RPMI8226 (cell line): ENCODE measurements at places on chromosomes 1 and 21.

DNA sequence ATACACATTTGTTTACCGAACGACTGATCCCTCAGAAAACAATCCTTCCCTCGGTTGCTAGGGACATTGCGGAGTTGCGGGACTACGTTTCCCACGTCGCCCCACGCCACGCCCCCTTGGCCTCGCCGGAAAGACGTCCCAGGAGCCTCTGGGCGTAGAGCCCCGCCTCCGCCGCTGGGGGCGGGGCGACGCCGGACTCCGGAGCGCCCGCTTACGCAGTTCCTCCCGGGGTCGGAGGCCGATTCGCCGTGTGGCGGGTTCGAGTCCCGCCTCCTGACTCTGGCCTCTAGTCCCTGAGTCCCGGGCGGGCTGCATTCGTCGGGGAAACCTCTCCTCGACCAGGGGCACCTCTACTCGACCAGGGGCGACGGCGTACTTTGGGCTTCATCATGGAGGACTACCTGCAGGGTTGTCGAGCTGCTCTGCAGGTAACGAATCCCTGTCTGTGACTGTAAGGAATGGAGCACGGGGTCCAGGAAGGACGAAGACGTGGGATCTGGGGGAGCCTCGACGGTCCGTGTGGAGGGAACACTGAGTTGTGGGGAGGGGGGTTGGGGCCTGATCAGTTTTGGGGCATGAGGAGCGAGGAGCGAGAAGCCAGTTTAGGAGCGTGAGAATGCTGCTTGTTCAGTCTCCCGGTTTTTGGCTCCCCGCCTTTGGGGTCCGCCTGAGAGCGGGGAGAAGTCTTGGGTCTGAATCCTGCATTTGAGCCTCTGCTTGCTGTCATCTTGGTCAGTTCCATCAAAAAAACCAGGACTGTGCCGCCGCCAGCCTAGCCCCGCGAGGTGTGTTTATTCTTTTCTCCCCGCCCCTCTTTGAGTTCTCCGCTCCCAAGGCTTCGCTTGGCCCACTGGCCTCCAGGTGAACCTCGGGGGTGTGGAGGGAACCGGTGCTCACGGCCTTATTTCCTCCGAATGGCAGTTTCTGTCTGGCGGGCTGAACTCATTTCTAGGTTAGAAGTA lies at the start of gene PRUNE1:
PRUNE1 (plus strand) TSS at position 206 of the 962 bp plus-strand sequence; CDS start at position 390, 184 bp downstream.
- peak; percentile 99 for DNase-seq

GRCh38 chr1:154730259-154730658 lies 122.3 kb upstream of the ADAR start:
- DNase-seq: peak; percentile 35

GRCh38 chr1:171919891-171920887 lies 78.9 kb downstream of the DNM3 start:
- DNase-seq: no peak

- no peak for DNase-seq
Measured at GRCh38 chr1:94739521-94740061, 80.6 kb upstream of the SLC44A3 start.

DNA sequence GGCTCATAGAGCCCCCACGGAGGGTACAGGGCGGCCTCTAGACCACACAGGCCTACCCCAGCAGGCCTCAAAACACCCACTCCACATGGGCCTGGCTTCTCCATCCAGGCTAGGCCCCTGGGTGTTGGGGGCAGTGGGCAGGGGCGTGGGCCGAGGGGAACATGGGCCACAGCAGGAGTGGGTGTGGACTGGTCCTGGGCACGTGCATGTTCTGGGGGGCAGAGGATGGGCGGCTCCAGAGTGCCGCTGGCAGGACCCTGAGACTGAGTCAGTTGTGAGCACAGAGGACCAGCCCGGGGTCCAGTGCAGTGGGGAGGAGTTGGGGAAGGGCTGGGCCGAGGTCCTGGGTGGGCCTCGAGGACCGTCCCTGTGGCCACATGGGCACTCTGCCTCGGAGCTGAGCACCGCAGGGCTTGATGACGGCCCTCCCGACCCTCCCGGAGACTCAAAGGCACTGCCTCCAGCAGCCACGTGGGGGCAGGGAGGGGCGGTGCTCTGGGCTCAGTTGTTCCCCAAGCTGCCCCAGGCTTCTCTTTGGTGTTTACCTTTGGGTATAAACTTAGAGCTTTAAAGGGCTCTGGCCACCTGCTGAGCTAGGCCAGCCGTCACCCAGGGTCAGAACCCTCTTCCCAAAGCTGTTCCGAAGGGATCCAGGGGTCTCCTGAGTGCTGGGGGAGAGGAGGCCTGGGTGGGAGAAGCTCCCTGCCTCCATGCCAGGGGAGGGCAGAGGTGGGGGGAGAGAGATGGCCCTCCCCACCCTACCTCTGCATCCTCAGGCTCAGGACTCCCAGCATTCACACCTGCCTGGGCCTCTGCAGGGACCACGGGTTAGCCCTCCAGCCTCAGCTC lies 79.9 kb downstream of the MORN1 start:
- DNase-seq: peak; percentile 66

DNA sequence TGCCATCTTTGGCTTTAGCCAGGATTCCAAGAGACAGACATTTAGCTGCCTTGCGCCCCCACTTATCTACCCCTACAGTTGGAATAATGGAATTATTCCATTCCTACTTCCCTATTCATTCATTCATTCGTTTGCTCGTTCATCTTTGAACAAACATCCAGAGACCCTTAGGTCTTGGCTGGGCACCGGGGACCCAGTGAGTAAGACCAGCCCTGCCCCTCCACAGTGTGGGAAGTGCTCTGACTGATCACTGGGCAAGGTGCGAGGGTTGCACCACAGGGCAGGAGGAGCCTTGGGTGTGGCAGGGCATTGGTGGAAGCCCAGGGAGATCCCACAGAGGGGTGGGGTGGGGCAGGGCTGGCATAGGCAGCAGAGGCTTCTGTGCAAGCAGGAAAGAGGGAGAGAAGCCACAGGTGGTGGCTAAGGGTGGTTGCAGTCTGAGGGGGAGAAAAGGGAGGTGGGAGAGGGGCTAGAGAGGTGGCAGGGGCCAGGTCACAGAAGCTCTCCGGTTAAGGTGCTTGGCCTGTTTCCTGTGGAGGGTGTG lies 35.0 kb upstream of the TMEM61 start:
- DNase-seq: peak; percentile 41

GRCh38 chr1:112927462-112927990 lies 28.5 kb downstream of the SLC16A1 start:
- DNase-seq: no peak

DNA sequence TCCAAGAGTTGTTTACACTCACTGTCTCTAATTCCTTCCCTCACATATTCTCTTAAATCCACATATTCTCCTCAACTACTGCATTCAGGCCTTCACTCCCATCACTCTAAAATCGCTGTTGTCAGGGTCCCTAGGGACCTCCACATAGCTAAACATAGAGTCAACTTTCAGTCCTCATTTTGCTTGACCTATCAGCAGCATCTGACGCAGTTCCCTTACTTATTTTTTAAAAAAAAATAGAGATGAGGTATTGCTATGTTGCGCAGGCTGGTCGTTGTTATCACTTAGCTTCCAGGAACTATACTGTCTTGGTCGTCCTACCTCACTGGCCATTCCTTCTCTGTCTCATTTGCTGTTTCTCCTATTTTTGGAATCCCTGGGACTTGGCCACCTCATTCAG lies 11.7 kb upstream of the PLEKHO1 start:
- no peak for DNase-seq

DNA sequence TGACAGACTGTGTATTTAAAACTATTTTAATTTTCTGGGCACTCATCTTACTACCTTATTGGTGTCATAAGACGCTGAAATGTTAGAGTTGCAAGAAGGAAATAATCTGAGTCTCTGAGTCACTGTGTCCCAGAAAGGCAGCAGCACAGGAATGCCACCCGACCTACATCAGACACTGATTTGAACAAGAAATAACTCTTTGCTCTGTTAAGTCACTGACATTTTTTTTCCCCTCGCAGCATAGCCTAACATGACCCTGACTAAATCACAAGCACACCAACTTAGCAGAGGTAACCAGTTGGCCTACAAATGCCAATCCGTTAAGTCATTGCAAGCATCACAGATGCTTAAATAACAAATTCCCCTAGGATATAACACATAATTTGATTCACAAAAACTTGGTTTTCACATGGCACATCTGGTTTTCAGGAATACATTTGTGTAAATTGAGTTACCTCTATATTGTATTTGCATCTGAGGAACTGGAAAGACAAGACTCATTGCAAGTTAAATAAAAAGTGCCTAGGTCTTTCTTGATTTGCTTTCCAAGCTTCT lies 349.1 kb downstream of the SEC16B start:
- no peak for DNase-seq

- DNase-seq: no peak
Measured at GRCh38 chr1:211386921-211387320, 60.3 kb downstream of the TRAF5 start.
